ENCODE measurements at places on chromosomes 6 and 20.

DNA sequence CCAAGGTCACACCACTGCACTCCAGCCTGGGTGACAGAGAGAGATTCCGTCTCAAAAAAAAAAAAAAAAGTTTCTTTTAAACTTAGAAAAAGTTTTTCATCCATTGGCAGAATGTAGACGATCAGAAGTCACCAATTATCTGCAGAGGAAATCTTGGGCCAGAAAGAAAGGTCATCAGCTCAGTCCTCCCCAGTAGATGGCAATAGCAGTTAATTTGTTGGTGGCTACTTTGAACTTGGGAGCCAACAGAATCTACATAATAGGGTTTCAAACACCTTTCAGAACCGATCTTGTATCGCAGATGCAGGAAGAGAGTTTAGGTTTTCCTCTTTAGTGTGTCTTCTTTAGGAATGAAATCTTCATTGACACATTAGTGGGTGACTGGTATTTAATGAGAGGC is 41.7 kb downstream of the LBP start:
- DNase-seq: no peak

GRCh38 chr6:164075981-164076615 is 661.6 kb downstream of the QKI start:
- DNase-seq: no peak

DNA sequence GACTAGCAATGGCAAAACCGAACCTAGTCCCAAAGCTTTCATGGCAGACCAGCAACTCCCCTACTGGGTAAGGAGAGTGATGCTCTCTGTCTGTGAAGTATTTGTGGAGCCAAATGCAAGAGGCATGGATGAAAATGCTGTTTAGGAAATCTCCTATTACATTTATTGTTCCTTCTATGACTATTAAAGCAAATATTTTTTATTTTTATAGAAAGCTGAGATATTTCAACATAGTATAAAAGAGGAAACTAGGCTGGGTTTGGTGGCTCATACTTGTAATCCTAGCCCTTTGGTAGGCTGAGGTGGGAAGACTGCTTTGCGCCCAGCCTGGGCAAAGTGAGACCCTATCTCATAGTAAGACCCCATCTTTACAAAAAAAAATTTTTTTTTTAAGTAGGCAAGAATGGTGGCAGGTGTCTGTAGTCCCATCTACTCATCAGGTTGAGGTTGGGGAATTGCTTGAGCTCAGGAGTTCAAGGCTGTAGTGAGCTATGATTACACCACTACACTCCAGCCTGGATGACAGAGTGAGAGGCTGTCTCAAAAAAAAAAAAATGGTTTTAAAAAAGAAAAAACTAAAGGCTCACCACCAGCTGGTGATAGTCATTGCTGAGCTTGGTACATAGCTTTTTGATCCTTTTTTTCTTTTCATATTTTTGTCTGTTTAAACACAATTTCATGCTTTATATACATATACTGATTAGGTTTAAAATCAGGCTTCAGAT is 11.3 kb downstream of the KDM1B start:
- DNase-seq: no peak

- DNase-seq: no peak
Observed at GRCh38 chr6:150606647-150607328, 7.1 kb downstream of the PLEKHG1 start.

- no peak for DNase-seq
Observed at GRCh38 chr20:40628877-40629276, 60.2 kb downstream of the MAFB start.

DNA sequence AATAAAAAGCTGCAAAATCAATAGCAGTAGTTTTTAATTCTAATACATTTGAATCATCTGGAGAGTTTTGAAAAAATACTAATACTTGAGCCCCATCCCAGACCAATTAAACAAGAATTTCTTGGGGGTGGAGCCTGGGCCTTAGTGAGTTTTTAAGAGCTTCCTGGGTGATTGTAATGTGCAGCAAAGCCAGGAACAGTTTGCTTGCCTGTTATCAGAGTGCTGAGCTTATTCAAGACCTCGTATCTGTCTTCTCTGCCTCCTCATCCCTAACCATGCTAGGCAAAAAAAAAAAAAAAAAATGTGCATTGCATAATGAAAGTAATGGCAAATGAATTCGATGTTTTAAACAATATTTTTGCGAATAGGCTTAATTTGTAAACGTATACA is 36.4 kb upstream of the MYB start:
- DNase-seq: no peak

DNA sequence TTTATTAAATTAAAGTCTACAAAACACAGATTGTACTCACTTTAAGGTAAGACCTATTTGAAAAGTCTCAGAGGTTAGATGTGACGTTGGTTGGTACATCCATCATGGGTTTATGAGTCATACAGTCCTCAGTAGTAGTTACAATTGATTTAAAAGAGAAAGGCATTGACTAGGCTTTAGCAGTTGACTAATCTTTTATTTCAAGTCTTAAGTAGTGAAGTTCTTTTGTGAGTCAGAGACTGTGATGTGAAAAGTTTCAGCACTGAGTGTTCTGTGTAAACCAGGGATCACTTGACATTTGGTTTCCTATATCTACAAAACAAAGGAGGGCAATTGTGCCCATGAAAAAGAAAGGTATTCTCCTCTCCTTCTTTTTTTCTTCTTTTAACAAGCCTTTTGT is 221.3 kb downstream of the GRIK2 start:
- no peak for DNase-seq

DNA sequence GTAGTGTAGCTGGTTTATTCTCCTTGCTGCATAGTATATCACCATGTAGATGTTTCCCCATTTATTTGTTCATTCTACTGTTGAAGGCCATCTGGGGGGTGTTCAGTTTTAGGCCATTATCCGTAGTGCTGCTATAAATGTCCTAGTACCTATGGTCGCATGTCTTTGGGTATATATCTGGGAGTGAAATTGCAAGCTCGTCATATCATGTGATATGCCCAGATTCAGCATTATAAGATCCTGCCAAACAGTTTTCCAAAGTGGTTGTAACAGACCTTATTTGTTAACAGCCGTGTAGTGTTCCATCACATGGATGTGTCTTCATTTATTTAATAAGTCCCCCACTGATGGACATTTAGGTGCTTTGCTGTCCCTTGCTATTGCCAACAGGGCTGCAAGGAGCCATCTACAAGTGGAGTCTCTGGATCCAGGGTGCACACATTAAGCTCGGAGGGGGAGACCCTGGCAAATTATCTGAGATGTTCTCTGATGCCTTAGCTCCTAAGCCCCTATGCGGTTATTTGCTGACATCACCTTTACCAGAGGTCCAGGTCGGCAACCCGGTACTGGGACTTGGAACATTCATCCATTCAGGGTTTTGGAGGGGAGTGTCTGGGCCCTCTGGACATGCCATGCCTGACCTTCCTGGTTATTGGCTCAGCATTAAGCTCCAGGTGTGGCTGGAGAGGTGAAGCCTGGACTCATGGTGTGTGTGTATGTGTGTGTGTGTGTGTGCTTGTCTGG is 16.9 kb downstream of the LBP start:
- no peak for DNase-seq

GRCh38 chr6:135461208-135461607 is 36.3 kb downstream of the AHI1 start:
- no peak for DNase-seq

- no peak for DNase-seq
Observed at GRCh38 chr6:150276937-150277742, 91.7 kb upstream of the IYD start.

- no peak for DNase-seq
Observed at GRCh38 chr20:57308451-57309271, 20.9 kb upstream of the SPO11 start.

DNA sequence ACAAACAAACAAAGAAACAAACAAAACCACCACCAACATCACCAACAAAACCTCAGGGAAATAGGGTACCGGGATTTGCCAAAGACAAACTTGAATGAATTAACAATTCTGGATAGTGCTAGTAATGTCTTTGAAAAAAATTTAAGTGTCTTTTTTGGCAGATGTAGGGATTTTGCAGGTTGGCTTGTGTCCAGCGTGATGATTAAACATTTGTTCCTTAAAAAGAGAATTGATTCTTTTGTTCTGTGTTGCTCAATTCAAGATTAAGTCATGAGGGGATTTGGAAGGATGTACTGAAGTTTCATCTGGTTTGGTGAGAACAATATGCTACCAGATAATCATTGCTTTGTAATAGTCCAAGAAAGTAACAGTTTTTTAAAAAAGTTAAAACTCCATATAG is 125.1 kb upstream of the HS3ST5 start:
- DNase-seq: no peak

- no peak for DNase-seq
Observed at GRCh38 chr20:21556398-21556797, 42.5 kb upstream of the NKX2-2 start.

DNA sequence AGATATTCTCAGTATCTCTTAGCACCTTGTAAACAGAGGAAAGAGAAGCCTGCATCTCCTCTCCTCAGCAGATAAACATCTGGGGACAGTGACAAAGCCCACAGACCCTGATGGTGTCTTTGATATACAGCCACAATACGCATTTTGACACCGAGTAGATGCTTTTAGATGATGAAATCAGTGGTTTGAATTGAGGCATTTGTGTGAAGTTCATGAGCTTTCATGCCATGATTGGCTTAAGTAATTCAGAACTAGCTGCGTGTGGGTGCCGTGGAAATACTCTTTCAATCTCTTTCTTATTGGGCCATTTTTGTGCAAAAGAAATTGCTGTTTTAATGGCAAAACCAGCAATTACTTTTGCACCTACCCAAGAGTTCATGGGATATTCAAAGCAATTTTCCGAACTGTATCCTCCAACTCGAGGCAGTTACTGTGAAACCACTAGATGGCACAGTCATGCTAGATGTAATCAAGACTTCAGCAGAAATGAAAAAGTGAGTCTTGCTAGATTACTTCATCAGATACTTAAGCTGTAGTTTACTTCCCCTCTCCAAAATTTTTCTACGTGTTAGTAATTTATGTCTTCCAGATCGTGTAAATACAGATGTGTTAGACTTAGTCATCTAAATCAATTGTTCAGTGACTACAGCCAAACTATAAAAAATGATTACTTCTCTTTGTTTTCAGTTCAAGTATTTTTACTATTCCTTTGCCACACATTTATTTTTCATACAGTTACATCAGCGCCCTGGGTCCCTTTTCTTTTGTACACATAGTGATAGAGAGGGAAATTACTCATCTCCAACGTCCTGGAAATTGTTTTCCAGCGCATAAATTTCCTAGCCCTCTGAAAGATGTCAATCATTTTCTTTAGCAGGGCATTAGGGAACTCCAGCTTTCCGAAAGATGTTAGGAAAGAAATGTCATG is 49.4 kb downstream of the IYD start:
- peak; percentile 50 for DNase-seq

DNA sequence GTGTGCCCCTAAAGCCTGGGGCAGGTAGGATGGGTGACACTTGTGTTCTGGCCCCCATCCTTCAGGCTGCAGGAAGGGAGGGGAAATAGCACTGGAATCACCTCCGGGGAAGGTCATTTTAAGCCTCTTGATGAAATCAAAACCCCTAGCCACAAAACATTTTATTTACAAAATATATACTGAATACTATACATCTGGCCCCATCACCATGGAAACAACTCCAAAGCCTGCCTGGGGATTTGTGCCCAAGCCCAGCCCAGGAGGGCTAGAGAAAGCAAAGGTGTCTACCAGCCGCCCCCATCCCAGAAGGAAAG is 2.6 kb downstream of the SMIM29 start:
- DNase-seq: no peak

- no peak for DNase-seq
Observed at GRCh38 chr6:44022296-44022661, 105.0 kb downstream of the MRPL14 start.

- peak; percentile 4 for DNase-seq
Observed at GRCh38 chr20:57498425-57499400, 26.2 kb downstream of the CTCFL start.

- no peak for DNase-seq
Observed at GRCh38 chr20:60078351-60079250, 120.4 kb downstream of the CDH26 start.

DNA sequence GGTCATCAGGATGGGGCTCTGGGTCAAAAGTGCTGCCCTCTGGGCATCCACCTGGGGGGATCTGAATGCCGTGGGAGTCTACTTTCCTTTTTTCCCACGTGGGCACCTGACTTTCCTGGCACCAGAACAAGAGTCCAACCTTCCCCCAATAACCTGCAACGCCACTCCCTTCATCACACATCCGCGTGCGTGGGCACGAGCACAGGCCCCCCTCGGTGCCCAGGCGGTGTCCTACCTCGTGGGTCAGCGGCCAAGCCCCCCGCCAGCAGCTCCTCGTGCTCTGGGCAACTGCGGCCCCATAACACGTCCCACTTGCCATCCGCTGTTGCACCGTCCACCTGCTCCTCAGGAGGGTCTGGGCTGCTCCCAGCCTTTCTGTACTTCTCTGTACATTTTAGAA is 87.0 kb downstream of the YTHDF1 start:
- DNase-seq: no peak
